Effector memory CD8-positive, alpha-beta T cell (primary cell): ENCODE measurements at places on chromosomes 2 and 18.

DNA sequence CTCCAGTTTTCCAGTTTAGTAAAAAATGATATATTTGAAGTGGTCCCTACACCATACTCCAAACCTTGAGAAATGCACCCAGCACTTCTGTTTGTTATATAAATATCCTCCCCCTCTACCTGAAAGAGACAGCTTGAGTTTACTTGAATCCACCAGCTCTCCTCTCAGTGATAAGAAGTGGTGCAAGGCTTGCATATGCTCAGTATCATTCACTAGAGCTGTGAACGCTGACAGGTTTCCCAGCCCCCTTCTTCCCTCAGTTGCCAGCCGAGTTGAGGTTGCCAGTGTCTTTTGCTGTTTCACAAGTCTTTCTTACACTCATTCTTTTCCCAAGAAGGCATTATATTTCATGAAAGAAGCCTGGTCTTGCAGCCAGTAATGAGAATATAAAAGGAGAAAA is 880.0 kb downstream of the LRRTM4 start:
- DNase-seq = no peak

- no peak for DNase-seq
Observed at GRCh38 chr2:129192841-129193253, 786.6 kb upstream of the RAB6C start.

- DNase-seq = no peak
Observed at GRCh38 chr2:160695402-160696086, 201.9 kb upstream of the RBMS1 start.

GRCh38 chr2:85588236-85588635 is 4.0 kb downstream of the VAMP5 start:
- no peak for DNase-seq

GRCh38 chr2:241728627-241729026 is 5.8 kb upstream of the D2HGDH start:
- DNase-seq = no peak

- no peak for DNase-seq
Observed at GRCh38 chr2:128538396-128538795, 219.7 kb upstream of the HS6ST1 start.

DNA sequence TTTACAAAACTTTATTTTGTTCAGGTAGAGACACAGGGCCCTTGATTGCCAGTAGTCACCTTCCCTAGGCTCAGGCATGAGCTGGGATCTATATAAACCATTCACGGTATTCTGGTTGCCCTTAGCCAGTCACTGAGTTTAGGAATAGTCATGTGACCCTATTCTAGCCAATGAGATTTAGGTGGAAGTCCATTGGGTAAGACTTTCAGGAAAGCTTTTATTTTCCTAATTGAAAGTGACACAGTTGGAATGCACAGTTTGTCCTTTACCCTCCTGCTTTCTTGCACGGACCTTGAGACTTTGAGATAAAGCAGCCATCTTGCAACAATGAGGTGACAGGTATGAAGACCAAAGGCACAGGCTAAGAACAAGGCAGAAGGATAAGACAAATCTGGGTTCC is 21.5 kb downstream of the SLC4A5 start:
- no peak for DNase-seq

DNA sequence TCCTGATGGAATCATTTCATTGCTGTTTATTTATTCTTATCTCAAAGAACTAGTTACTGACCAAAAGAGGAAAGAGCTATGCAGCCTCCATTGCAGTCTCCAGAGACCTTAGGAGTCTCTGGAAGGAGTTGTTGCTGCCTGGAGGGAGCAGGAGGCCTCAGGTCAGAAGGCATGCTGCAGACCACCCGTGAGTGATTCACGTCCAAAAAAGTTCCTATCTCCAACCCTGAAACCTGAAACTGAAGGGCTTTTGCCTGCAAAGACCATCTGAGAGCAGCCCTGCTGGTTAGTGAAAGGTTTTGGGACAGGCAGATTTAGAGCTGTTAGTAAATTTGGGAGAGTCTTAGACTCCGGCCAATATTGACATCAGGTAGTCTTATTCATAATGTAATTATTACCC is 29.1 kb downstream of the SLC25A52 start:
- no peak for DNase-seq

DNA sequence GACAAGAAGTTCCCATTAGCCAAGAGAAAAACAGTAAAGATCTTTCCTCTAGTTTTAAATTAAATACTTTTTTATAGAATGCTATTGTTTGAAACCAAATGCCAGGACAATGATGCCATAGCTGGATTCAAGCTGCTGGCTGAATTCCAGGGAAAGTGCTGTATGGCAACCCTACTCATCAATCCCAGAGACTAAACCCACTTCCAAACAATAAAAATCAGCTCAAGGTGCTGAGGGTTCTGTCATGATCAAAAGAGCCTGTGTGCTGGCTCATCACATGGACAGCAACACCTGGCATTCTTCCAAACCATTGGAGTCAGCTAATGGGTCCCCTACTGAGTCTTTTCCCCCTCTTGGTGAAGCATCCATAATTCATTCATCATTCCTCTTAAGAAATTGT is 53.7 kb upstream of the PARD3B start:
- DNase-seq = no peak

DNA sequence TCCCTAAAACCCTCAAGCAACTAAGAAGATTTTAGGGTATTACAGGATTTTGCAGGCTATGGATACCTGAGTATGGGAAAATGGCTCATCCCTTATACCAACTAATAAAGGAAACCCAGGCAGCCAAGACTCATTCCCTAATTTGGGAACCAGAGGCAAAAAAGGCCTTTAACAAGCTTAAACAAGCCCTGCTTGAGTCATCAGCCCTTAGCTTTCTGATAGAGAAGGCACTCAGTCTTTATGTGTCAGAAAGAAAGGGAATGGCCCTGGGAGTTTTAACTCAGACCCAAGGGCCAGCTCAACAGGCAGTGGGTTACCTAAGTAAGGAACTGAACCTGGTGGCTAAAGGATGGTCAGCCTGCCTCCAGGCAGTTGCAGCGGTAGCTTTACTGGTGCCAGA is 96.9 kb upstream of the RMP24 start:
- no peak for DNase-seq

- no peak for DNase-seq
Observed at GRCh38 chr18:36514778-36515177, 217.3 kb downstream of the FHOD3 start.

GRCh38 chr2:156064540-156064939 is 268.0 kb downstream of the NR4A2 start:
- no peak for DNase-seq

- no peak for DNase-seq
Observed at GRCh38 chr2:85938456-85938855, 49.7 kb upstream of the ST3GAL5 start.

DNA sequence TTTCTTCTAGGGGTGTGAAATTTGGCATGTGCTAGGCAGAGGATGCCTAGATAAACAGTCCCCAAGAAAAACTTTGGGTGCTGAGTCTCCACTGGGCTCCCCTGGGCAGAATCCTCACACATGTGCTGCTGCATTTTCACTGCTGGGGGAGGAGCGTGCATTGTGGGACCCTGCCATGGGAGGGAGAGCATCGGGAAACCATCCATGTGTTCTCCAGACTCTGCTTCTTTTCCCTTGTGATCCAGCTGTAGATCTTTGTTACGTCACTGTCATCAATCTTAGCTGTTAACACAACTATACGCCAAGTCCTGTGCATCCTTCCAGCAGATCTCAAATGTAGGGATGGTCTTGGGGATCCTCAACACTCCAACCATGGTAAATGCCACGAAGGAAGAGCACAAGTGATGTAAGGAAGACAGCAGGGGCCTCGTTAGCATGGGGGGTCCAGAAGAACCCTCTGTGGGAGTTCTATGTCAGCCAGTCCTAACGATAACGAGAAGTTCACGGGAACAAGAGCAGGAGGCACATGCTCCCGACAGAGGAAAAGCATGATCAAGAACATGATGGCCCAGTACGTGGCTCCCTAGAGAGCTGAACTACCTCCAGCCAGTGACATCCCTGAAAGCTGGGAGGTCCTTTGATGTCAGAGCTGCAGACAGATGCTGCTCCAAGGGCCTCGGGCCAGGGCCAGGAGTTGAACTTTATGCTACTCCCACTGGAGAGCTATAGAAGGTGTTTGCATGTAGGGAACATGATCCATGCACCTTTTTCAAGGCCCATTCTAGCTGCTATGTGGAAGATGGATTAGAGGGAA is 41.1 kb upstream of the NPAS2 start:
- no peak for DNase-seq

- DNase-seq = no peak
Observed at GRCh38 chr2:187869195-187869594, 315.0 kb upstream of the TFPI start.

GRCh38 chr18:79511671-79512301 is 116.1 kb downstream of the NFATC1 start:
- no peak for DNase-seq

DNA sequence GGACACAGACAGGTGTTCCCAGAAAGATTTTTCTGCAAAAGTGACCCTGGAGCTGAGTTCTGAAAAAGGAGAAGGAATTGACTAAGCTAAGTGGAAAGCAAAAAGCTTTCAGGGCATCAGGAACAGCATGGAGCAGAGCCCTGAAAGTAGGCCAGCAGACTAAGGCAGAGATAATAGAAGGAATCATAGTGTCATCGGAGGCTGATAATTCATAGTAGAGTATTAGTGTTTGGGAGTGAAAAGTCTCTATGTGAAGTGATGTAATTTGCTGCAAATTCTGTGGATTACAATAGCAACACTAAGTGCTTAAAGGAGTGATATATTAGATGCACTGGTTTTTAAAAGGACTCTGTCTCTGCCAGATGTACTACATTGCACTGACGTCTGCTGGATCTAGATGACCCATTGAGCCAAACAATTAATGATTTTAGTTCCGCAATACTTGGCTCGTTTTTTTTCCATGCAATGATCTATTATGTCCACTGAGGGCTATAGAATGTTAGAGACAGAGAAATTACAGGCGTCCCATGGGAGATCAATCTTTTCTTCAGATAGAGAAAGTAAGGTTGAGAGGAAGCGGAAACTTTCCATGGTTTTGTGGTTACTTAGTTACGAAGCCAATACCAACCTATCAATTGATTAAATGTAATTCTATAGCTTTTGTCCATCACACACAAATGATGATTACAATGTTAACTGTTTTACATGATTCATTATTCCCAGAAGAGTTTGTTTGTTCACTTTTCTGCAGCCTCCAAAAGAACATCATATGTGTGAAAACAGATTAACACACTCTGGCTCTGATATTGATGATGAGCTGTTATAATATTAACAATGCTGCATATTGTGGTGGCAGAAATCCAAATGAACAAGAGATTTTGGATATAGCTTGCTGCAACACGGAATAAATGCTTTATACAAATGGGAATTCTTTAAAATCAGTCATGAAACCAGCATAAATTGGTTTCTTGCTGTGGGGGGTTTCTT is 143.7 kb downstream of the MC4R start:
- no peak for DNase-seq

DNA sequence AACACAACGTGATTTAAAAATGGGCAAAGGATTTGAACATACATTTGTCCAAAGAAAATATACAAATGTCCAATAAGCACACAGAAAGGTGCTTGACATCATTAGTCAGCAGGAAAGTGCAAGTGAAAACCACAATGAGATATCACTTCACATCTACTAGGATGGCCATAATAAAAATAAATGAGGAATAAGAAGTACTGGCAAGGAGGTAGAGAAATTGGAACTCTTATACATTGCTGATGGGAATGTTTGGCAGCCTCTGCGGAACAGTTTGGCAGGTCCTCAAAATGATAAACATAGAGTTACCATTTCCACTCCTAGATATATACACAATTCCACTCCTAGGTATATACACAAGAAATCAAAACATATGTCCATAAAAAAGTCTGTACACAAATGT is 51.0 kb upstream of the PGAP1 start:
- DNase-seq = no peak

DNA sequence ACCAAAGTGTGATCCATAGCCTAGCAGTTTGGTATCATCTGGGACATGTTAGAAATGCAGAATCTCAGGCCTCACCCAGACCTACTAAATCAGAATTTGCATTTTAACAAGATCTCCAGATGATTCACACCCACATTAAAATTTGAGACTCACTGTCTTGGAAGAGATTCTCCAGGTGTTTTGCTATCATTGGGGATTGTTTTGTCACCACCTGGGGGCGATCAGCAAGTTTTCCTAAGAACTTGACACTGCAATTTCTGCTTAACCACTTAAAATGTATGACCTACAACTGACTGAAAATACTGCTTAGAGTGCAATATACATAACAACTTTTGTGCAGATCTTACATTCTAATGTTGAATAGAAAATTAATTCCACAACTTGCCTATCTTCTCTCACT is 18.9 kb upstream of the ITGA4 start:
- no peak for DNase-seq

DNA sequence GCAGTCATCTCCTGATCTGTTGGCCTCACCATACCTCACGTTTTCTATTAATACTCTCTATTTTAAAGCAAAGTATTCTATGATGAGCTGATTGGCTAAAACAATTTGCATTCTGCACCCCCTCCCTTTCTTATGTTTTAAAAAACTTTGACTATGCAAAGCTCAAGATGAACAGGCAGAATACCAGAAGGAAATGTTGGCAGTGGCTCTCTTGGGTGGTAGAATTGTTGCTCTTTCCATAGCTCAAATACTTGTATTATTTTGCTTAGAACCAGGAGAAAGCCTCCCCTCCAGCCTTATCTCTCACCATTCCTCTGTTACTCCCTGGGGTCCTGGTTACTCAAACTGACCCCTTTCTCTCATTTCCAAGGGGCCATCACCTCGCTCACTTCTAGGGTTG is 14.4 kb downstream of the GPR45 start:
- DNase-seq = no peak

- no peak for DNase-seq
Observed at GRCh38 chr2:112794841-112795240, 10.5 kb upstream of the IL1A start.

DNA sequence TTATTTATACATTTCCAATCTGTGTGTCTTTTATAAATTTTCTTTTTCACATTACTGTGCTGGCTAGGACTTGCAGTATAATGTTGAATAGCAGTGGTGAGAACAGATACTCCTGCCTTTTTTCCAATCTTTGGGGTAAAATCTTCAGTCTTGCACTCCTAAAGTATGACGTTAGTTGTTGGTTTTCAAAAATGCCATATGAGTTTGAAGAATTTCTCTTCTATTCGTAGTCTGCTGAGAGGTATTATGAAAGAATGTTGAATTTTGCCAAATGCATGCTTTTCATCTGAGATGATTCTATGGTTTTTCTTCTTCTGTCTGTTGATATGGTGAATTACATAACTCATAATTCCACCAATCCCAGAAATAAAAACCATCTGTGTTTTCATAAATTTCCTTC is 335.3 kb upstream of the CHST9 start:
- DNase-seq = no peak

GRCh38 chr2:191915750-191916149 is 68.9 kb upstream of the CAVIN2 start:
- DNase-seq = no peak

GRCh38 chr2:204842661-204843485 is 297.6 kb downstream of the PARD3B start:
- no peak for DNase-seq

DNA sequence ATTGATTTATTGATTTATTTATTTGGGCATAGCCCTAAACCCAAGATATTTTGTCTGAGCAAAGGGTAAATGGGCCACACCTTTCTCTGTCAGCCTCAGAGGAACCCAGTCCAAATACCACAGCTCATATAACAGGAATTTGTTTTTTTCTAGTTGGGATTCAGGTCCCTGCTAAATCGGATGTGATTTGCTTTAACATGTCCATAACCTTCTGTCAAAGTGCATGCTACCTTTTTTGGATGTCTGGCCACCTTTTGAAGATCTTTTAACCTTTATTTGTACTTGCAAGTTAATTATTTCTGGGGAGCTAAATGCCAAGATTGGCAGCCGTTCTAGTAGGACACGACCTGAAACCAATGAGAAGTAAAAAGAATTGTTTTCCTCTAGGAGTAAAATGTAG is 303.2 kb upstream of the UBE2E3 start:
- DNase-seq = no peak

- peak; percentile 35 for DNase-seq
Observed at GRCh38 chr18:8744656-8745055, 39.3 kb downstream of the MTCL1 start.
